Hepatocyte (in vitro differentiated cells): ENCODE measurements at places on chromosomes 3 and 15. TPM values are rescaled to one million over a fixed set of nuclear protein-coding genes. Genes with fewer than 3 reads are reported as not detected.
A peak's percentile ranks its signal among the peaks of the same experiment; 100 is the strongest.

The ZWILCH gene
- 10.8 and 17.8 TPM in 2 replicates for total RNA-seq

The GRM7 gene
- 2.7 and 2.9 TPM in 2 replicates for total RNA-seq

The HIGD2B gene
- not detected in 2 replicates for total RNA-seq

- no peak for DNase-seq
Observed at GRCh38 chr3:67000009-67000408, 1.9 kb downstream of the KBTBD8 start.

- DNase-seq = no peak
Observed at GRCh38 chr3:149564079-149564478, 89.6 kb downstream of the TM4SF4 start.

DNA sequence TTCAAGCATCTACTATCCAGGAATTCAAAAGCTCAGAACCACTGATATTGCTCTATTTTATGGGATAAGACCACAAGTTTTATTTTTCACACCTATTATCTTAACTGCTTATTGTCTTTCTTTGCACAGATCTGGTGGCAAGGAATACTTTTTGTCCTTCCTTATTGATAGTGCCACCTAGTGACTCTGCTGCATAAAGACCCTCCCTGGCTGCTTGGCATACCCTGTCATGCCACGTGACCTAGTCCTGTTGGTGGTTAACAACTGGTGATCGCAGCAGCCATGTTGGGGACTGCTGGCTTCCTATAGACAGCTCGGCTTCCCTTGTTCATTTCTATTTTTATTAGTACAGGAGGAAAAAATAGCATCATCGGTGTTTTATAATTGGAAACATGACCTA, 236.3 kb downstream of the MEX3B start:
- DNase-seq = peak; percentile 18

- peak; percentile 38 for DNase-seq
Observed at GRCh38 chr3:170614214-170614966, 28.5 kb upstream of the SLC7A14 start.

DNA sequence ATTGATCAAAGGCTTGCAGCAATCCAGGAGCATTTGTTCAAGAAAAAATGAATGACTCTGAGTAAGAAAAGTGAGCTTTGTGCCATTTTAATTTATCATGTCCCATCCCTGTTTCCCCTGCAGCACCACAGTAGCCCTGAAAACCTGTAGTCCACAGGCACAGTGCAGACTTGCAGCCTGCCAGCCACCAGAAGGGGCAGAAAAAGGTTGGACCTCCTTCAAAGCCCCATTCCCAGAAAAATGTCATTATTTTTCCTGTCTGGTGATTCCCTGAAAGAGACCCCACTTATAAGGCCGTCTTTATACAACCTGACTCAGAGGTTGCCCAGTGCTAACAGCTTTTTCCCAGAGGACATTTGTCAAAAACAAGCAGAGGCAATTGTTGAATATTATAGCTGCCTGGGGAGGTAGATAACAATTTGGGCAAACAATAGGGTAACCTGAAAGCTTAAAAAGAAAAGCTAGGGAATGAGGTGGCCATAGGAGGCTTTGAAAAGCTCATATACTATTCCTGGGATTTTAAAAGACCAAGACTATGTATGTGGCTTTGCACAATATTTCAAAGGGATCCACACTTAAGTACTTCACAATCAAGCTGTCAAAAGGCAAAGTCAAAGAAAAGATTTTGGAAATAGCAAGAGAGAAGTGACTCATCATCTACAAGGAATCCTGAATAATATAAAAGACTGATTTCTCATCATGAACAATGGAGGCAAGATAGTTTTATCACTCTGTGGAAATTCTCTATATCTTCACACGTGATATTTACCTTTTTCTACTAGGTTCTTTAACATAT, 136.8 kb upstream of the PLXNA1 start:
- DNase-seq = no peak

DNA sequence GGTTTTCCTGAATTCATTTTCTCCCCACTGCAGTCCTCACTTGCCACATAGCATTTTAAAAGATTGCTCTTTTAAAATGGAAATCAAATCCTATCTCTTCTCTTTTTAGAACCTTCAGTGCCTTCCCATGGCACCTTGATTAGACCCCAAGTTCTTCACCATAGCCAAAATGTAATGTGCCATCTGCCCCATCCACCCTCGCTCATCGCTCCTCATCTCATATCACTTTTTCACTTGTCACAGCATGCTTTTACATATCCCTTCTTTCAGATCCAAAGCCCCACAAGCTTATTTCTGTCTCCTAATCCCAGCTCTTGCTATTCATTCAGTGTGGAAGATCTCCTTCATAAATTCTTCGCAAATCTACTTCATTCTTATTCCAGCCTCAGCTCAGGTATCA, 161.7 kb downstream of the CD47 start:
- no peak for DNase-seq

DNA sequence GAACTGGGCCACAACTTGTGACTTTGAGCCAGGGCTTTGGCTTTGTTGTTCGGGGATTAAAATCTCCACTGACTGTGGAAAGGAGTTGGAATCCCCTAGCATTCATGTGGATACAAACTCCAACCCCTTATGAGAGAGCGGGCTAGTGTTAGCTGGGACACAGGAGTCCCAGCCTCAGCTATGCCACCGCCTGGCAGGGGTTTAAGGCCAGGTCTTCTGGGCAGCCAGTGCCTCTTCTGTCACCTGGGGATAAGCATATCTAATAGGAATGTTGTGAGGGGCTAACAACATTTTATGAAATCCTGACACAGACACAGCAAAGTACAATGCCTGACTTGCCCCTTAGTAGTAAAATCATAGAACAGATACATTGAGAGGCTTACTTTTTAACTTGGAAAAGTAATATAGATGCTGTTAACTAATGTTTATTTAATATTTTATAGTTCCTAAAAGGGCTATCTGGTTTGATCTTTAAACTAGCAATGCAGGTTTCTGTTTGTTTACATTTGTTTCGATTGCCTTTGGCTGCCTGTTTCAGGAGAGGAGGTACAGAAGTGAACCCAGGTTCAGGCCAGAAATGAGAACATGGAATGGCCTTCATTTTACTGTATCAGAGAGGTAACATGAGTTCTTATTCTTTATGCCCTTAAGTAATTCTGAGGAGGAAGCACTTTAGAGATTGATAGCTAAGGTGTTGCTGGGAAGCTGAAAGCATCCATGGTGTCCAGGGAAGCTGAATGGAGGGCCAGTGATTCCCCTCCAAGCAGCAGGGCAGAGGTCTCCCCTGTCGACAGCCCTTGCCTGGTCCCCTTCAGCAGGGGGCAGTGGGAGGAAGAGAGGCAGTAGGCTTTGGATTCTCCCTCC, 8.7 kb downstream of the GPR160 start:
- no peak for DNase-seq

- no peak for DNase-seq
Observed at GRCh38 chr3:45987368-45988291, 8.0 kb downstream of the FYCO1 start.

DNA sequence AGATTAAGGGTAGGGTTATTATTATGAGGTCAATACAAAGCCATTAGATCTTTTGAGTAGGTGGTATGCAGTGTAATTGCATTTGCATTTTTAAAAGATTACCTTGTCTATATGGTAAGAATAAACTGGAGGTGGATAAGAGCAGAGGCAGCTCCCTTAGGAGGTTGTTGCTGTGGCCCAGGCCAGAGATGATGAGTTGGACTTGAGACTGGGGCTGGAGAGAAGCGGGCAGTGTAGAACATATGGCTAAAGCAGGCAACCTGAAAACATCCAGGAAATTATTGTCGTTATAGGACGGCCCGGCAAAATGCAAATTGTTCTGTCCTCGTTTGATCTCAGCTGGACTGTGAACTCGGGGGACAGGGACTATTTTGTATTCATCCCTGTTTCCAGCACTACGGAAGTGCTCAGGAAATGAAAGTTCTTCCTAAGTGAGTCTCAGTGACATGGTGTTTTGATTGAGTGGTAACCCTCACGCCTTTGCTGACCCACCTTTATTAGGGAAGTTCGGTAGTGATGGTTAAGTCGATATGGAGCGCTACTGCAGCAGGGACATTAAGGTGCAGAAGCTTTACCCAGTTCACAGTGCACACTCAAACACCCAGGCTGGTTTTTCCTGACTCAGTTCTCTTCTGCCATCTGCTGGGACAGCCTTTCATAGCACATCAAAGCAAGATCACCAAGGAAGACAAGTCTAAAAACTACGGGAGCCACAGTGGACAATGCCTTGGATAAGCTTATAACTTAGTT, 27.2 kb upstream of the VPS33B start:
- peak; percentile 73 for DNase-seq
